Activated T-helper 17 cell treated with anti-CD3 and anti-CD28 coated beads, Interleukin-2, amount 50 U/mL, for 72 hours (primary cell): ENCODE measurements at places on chromosomes 12 and 14. TPM values are rescaled to one million over a fixed set of nuclear protein-coding genes. Genes with fewer than 3 reads are reported as not detected.

MBIP gene
- total RNA-seq: 27.6 TPM

GRCh38 chr12:103771466-103771865 is 69.6 kb downstream of the NT5DC3 start:
- ATAC-seq: no peak

DNA sequence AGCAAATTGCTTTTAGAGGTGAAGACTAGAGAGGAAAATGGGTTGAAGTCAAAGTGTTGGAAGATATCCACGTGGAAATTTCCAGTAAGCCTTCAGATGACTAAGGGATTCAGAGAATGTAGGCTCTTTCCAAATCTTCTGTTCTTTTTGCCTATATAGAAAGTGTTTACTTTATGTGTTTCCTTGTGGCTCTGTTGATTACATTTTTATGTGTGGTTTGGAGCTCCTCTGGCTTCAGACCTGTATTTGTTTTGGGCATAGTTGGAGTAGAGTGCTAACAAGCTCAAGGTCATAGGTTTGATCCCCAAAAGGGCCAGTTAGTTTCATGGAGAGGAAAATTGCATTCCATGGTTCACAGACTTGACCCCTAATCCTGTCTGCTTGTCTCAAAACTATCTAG is 91.9 kb downstream of the IGF1 start:
- no peak for ATAC-seq

DNA sequence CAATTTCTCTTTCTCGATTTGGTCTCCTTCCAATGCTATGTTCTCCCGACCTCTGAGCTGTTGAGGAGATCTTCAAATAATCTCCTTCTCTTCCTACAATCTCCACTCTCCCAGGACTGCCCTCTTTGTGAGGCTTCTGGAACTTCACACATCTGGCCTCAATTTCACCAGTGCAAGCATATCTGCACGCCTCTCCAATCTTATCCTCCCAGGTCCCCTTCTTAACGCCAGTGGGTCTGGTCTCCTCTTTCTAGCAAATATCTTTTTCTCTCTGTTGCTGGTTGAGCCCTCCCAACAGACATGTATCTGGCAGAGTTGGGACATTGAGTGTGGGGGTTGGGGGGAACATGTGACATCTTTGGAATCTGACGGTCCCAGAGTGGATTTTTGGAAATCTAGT is 17.9 kb downstream of the RTL1 start:
- no peak for ATAC-seq

DNA sequence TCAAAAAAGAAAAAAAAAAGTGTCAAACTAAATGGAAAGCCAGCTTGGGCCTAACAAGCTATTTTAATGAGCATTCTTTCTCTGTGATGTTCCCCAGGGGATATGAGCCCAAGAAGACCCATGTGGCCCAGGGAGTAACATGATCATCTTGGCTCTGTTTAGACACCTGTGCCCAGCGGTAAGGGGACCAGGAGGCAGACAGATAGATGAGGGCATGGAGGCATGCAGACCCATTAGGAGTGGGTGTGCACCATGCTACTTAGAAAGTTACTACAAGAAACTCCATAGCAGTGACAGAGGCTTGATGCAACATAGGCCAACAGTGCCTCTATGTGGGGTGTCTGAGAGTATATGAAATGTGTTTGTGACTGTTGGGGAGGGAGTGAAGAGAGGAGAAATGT is 3.1 kb upstream of the CREBL2 start:
- ATAC-seq: no peak
